ENCODE measurements at places on chromosomes 6 and 20.

- DNase-seq = no peak
Measured at GRCh38 chr20:52340036-52340634, 148.6 kb upstream of the ZFP64 start.

DNA sequence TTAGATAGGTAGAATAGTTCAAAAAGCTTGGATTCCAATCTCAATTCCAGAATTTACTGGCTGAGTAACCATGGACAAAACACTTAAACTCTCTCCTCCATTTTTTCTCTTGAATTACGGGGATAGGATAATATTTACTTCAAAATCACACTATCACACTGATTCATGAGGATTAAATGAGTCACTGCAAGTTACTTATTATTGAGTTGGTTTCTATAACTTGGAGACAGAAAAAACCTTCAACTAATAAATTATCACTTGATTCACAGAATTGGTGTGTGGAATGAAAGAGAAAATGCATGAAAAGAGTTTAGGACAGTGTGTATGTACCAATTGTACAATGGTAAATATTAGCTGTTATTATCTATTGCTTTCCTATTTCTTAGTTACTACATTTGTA is 585.2 kb downstream of the PHF3 start:
- no peak for DNase-seq

DNA sequence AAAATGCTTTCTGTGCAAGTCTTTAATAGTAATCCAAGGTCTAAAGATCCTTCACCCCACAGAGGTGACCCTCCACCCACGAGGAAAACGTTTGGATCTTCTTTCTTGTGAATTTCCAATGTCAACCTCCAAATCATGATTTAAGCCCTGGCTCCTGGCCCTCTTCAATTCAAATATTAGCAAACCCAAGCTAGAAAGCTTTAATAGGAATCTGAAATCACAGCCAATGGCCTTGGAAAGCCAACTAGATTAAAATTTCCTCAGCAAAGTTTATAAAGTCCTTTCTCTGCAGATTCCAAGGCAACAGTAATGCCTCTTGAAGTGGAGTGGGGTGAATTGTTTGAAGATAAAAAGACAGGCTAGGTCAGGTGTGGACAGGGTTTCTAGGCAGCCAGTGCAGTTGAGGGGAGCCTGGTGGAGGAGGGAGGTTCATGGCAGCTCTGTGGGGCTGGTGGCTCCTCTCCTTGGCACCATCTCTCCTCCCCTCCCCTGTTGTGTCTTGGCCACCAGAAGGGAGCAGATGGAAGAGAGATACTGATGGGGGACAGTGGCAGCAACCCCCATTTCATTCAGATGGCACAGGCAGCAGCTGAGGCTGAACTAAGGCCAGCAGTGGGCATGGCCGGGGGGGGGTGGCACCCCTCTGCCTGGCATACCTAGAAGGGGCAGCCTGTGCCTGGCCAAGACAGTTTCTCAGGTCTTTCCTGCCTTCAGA is 12.0 kb upstream of the UQCC2 start:
- no peak for DNase-seq

- DNase-seq = no peak
Measured at GRCh38 chr6:92608751-92609150, 810.6 kb downstream of the EPHA7 start.

DNA sequence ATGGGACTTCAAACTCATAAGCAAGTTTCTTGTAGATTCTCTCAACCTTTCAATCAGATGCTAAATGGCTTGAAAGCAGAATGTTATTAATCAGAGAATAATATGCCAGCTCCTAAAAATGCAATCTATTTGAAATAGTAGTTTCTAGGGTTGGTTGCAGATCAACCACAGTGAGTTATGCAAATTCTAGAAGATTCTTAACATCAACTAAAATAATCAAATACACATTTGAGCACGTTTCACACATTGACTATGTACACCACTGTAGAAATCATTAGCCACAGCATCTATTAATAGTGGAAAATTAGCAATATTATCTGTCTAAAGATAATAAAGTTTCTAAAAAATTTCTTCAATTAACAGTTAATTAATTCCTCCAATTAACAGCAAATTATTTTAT is 141.9 kb upstream of the GJE1 start:
- DNase-seq = no peak

DNA sequence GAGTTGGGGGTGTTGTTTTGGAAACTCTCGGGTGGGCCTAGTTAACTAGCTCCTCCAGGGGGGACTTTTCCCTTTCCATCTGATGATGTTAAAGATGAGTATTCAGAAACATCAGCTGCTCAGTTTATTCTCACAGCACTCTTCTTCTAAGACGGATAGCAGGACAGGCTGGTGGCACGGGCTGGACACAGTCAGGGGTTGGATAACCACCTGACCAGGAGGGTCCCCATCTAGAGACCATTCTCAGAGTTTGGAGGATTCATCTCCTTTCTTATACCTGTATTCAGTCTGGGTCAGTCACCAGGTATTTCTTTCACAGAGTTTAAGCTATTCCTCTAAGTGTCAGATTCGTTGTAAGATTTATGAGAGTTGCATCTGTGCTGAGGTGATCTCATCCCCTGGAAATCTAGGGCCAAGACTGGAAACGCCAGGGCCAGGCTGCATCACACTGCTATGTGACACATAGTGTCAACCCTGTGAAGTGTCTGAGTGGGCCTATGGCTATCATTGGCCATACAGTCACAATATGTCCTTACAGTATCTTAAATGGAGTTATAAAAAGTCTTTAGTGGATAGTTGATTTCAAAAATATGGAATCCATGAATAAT is 111.7 kb downstream of the FAM50B start:
- no peak for DNase-seq

DNA sequence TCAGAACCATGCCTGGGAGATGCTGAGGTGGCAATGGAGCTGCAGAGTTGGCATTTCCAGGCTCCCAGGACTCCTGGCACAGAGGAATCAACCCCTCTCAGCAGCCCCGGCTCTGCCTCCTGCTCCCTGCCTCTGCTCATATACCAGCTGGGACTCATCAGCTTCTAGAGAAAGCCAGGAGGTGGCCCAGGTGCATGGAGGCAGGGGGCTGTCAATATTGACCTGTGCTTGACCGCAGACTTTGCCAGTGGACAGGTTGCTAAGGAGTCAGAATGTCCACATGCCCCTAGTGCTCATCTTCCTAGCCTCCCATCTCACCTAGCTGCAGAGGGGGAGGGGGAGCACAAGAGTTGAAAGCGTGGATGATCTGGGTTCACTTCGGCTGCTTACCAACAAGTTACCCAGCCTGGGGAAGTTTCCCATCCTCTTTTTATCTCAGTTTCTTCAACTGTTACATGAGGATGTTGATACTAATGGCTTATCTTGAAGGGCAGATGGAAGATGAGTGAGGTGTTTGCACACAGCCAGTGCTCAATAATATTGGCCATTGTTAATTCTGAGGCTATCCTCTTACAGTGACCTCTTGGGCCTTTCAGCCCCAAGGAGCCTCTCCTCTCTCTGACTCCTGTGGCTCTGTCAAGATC is 9.2 kb upstream of the SCRT2 start:
- no peak for DNase-seq

DNA sequence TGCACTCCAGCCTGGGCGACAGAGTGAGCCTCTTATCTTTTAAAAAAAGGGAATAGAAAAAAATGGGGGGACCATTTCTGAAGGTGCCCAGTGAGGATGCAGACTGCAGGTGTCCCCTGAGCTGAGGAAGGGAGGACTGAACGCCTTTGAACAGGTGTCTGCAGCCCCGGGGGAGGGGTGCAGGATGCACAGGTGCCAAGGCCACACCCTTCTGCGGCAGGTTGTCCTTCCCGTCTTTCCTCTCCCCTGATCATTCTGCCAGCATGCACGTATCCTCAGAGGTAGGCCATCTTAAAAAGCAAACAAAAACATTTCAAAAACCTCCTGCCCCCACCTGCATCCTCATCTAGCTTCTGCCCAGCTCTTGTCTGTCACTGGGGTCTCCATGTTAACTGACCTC is 101.3 kb downstream of the MTHFD1L start:
- no peak for DNase-seq

DNA sequence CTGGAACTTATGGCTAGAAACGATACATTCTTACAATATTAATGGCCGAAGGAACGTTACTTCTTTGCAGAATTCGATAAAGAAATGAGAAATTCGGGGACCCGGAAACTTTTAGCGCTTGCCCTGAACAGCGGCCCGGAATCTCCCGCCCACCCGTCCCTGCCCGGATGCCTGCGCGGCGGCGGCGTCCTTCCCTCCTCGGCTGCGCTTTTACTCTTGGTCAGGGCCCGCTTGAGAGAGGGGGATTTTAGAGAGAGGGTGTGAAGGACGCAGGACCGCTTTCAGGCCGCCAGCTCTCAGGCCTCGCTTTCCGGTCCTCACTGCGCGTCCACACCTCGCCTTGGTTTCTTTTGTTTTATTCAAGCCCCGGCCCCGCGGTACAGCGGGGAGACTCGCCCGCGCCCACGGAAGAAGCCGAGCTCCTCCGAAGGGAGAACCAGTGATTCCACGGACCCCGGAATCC is 243.7 kb downstream of the ARID1B start:
- peak; percentile 60 for DNase-seq

DNA sequence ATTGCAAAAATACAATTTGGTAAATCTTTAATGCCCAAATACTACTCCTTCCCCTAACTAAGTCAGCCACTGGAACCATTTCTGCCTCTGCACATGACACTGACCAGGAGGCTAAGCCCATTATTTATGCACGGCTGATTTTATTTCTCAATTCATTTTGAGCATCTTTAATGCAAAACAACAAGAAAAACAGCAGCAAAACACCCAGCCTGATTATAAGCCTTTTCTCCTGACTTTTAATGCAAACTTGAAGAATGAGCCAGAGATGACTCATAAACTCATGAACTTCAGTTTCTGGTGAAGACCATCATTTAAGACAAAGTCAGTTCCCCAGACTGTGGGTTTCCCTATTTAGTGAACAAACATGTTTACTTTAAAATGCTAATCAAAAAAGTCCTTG is 51.6 kb downstream of the CYP24A1 start:
- DNase-seq = peak; percentile 40

DNA sequence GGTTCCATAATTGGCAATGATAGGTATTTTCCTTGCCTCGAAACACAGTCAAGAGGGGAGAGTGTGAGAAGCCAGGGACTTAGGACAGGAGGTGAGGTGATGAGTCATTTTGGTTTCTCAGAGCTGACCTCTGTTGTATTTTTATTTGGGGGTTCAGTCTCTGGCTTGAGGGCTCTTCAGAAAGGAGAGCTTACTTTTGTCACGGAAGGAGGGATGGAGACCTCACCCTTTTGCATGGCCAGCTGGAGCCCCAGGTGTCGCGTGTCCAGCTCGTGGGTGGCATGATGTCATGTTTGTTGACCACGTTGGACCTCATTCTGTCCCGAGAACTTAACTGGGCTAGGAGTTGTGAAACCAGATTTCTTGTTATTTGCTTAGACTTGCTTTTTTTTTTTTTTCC is 293.9 kb downstream of the QKI start:
- DNase-seq = no peak

GRCh38 chr6:121944354-121944753 is 455.1 kb upstream of the HSF2 start:
- DNase-seq = no peak

GRCh38 chr6:2450546-2450945 is 205.1 kb upstream of the GMDS start:
- DNase-seq = no peak

DNA sequence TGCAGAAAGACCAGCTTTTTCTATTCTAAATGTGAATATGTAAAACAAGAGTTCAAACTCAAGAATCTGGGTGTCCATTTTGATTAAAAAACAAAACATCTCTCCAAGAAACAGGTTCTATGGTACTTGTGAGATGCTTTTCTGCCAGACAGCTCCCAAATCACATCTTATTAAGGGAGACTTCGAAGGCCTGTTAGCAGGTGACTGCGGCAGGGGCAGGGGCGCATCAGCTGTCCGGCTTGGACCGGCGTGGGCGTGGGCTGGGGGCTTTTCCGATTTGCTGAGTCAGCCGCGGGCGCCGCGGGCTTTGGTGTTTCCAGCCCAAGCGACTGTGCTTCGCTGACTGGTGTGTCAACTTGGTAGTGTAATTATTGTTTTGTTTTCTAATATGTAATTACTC is 32.6 kb downstream of the TFAP2A start:
- no peak for DNase-seq

DNA sequence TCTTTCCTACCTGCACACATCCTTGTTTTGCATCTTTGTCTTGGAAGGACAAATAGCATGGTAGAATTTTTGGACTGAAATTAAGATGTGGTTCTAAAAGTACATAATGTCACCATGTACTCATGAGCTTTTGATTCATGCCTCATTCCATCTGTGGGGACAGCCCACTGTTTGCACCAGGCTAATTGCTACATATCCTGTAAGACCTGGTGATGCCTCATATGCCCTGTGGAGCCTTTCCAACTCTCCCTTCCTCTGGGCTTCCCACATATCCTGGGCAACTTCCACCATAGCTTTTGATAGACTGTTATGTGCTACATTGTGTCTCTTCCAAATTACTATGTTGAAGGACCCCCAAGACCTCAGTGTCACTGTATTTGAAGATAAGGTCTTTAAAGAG is 213.6 kb upstream of the PREP start:
- DNase-seq = no peak

DNA sequence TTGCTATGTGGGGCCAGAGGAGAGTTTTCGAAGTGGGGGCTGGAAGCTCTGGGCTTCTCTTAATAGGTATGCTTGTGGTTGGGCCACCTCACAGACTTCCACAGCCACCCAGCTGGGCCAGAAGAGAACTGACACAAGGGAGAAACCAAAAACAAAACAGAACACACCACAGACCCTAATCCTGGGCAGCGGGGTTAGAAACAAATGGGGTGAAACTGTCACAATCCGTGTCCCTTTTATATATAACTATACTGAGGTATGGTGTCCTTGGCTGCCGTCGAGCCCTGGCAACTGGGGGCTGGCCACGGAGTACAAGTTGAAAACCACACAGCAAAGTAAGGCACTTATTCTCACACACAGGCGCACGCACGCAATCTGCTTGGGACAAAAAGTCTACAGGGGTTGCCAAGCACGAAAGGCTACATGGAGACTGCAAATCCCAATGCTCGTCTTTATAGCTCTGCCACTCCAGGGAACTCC is 78.3 kb downstream of the TRAM2 start:
- DNase-seq = no peak
